Activated CD8-positive, alpha-beta memory T cell treated with anti-CD3 and anti-CD28 coated beads, Interleukin-2, amount 10 ng/mL, durations not matched to agents 7 days and 5 days (primary cell): ENCODE measurements at places on chromosomes 11 and 22.

- peaks cover 2% of the 10 kb centered on the region for H3K36me3 ChIP-seq
- no peak overlapping the region for H3K4me3 ChIP-seq
- peaks cover 12% of the 10 kb centered on the region for H3K4me1 ChIP-seq
- no peak overlapping the region for H3K27ac ChIP-seq
- peaks cover 60% of the 10 kb centered on the region for H3K27me3 ChIP-seq
- no peak for DNase-seq
Observed at GRCh38 chr11:94771951-94772350, 3.8 kb downstream of the AMOTL1 start.

GRCh38 chr22:21866833-21867527 is 465 bp downstream of the MAPK1 start:
- H3K4me1 ChIP-seq, result peaks cover 37% of the 10 kb centered on the region
- H3K36me3 ChIP-seq, result peaks cover 22% of the 10 kb centered on the region
- H3K4me3 ChIP-seq, result peak overlapping the region; percentile 86
- H3K27ac ChIP-seq, result peak overlapping the region; percentile 77

DNA sequence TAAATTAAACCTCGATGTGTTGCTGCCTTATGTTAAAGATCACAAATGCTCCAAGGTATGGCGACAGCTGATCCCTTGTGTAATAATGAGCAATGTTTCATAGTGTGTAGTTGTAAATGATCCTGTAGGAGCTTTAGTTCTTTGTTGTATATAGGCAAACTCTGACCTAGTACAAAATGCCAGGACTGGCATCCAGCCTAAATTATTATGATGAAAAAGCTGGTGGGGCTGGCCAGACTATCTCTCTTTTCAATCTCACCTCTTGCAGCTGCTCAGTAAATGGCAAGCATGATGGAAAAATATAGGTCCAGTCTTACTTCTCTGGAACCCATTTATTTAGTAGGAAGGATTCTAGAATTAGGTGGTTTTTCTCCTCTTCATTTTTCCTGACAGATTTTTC is 345.1 kb upstream of the C11orf87 start:
- DNase-seq, result no peak
- H3K36me3 ChIP-seq, result no peaks in the 10 kb centered on the region
- no peaks in the 10 kb centered on the region for H3K4me1 ChIP-seq
- H3K27me3 ChIP-seq, result no peaks in the 10 kb centered on the region
- no peak overlapping the region for H3K4me3 ChIP-seq
- H3K27ac ChIP-seq, result no peak overlapping the region

DNA sequence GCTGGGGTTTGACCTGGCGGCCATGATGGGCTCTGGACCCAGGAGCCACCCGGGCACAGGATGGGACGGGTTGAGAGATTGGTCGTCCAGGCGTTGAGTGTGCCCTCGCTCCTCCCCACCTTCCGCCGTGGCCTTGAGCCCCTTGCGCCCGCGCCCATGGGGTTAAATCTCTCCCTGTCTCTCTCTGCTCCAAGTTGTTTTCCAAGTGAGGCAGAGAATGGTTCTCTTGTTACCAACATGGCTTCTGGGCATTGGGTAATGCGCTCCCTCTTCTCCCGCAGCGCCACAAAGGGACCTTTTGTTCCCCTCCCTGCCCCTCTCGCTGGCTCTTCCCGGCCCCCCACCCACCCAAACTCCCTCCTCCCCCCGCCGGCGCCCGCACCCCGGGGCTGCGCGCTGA is 18.8 kb upstream of the PICK1 start:
- H3K4me1 ChIP-seq, result no peaks in the 10 kb centered on the region
- no peak overlapping the region for H3K27ac ChIP-seq
- no peak for DNase-seq
- H3K4me3 ChIP-seq, result no peak overlapping the region
- no peaks in the 10 kb centered on the region for H3K27me3 ChIP-seq
- H3K36me3 ChIP-seq, result no peaks in the 10 kb centered on the region

DNA sequence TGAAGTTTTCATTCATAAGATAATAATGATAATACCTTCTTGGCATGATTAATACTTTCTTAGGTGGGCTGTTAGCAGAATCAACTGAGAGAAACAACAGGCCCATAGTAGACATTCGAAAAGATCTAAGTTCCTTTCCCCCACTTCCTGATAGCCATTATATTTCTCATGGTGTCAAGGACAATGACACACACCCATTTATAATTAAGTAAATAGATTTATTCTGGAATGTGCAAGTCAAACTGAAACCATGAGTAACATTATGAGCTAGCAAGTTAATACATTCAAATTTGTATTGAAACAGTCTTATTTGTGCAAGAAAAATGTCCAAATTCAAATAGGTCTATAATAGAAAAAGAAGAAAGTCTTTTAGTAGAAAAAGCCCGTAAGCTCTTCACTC is 301.1 kb downstream of the GUCY1A2 start:
- H3K27ac ChIP-seq, result no peak overlapping the region
- DNase-seq, result no peak
- H3K4me1 ChIP-seq, result no peaks in the 10 kb centered on the region
- no peaks in the 10 kb centered on the region for H3K27me3 ChIP-seq
- no peak overlapping the region for H3K4me3 ChIP-seq
- no peaks in the 10 kb centered on the region for H3K36me3 ChIP-seq

GRCh38 chr11:123976770-123977560 is 616 bp downstream of the OR10S1 start:
- no peak overlapping the region for H3K4me3 ChIP-seq
- peaks cover 3% of the 10 kb centered on the region for H3K27me3 ChIP-seq
- peaks cover 6% of the 10 kb centered on the region for H3K4me1 ChIP-seq
- no peak overlapping the region for H3K27ac ChIP-seq
- H3K36me3 ChIP-seq, result no peaks in the 10 kb centered on the region

DNA sequence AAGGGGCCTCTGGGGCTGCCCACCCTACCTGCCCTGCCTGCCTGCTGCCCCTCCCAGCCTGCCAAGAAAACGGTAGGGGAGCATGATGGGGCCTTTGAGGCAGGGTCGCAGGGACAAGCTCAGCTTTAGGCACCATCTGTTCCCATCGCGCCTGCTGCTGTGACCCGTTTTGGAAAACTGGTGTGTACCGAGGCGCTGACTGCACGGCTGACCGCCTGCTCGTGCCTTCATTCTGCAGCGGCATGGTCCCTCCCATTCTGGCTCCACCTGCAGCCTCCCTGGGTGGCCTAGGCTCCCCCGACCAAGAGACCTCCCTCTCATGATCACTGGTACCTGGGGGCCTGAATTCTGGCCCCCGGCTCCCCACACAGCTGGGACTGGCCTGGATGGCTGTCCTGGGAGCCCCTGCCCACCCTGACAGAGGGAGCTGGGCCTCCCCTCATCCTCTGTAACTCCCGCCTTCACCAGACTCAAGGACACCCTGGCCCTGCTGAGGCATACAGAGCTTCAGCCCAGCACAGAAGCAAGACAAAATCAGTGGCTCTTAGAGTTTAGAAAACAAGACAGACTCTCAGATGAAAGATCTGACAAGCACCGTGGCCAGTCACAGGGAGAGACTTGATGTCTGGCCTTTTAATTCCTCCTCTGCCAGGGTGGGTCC is 6.5 kb upstream of the MYRF start:
- no peaks in the 10 kb centered on the region for H3K4me1 ChIP-seq
- no peaks in the 10 kb centered on the region for H3K36me3 ChIP-seq
- peaks cover 7% of the 10 kb centered on the region for H3K27me3 ChIP-seq
- DNase-seq, result no peak
